ENCODE measurements at places on chromosomes 13 and 19.

GRCh38 chr13:55497486-55497885, 1643.2 kb upstream of the PRR20A start:
- no peak for DNase-seq

GRCh38 chr19:29337029-29337428, 124.1 kb upstream of the UQCRFS1 start:
- DNase-seq = no peak

GRCh38 chr13:41837629-41838028, 123.3 kb downstream of the VWA8 start:
- DNase-seq = no peak

DNA sequence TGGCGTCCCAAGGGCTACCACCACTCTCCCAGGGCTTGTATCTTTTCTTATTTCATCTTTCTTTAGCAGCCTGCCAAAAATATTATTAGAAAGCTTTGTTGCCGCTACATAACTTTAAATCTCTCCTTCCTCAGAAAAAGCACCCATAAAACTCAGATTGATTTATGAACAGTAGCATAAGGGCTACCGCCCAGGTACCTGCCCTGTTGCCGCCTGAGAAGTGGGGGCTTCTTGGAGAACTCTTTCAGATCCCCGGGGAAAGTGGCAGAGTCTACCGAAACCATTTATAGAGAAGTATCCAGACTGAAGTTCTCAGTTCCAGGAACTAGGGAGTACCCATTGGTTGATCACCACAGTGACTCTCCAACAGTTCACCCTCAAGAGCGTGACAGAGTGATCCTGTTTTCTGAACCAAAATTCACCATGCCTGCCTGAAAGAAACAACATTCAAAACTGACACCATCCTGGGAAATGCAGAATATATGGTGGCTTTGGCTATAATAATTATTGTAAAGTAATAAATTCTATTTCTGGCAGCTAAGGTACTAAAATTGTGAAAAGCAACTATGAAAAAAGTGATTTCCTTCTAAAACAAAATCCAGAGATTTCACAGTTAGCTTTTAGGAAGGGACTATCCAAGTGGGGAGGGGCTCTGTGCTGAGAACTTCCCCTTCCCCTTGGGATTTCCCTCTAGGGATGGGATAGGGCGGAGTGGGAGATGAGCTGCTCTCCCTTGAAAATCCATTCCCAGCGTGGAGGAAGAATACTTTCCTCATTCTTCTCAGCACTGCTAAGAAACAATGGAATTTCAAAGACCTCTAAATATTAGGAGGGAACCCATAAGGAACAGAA, 877 bp upstream of the N4BP2L1 start:
- no peak for DNase-seq

GRCh38 chr19:18503337-18503970, 18.4 kb downstream of the ELL start:
- DNase-seq = no peak

- DNase-seq = no peak
Observed at GRCh38 chr13:91401920-91402319, 3.5 kb downstream of the GPC5 start.

Measured in Right ventricle myocardium superior (tissue), 1 donor.